ENCODE measurements at places on chromosomes 1 and 21. TPM values are rescaled to one million over a fixed set of nuclear protein-coding genes. Genes with fewer than 3 reads are reported as not detected.
A peak's percentile ranks its signal among the peaks of the same experiment; 100 is the strongest.

DNA sequence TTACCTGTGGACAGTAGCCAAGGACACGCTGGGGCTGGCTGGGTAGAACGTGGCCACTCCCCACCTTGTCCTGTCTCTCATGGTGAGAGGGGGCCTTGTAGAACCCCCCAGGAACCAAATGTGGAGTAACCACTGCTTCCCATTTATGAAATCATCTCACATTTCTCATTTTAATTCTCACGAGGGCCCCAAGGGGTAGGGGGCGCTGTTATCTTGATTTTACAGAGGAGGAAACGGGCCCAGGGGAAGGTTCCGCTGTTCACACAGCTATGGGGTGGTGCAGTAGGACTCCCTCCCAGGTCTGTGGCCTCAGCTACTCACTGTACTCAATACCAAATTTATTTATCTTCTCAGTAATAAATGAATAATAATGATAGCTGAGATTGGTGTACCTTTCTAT lies 5.5 kb downstream of the SMPDL3B start:
- peak; percentile 74 for DNase-seq
- no peak overlapping the region for H3K4me3 ChIP-seq
- H3K4me1 ChIP-seq: no peaks in the 10 kb centered on the region
- H3K36me3 ChIP-seq: no peaks in the 10 kb centered on the region
- H3K27me3 ChIP-seq: no peaks in the 10 kb centered on the region

DNA sequence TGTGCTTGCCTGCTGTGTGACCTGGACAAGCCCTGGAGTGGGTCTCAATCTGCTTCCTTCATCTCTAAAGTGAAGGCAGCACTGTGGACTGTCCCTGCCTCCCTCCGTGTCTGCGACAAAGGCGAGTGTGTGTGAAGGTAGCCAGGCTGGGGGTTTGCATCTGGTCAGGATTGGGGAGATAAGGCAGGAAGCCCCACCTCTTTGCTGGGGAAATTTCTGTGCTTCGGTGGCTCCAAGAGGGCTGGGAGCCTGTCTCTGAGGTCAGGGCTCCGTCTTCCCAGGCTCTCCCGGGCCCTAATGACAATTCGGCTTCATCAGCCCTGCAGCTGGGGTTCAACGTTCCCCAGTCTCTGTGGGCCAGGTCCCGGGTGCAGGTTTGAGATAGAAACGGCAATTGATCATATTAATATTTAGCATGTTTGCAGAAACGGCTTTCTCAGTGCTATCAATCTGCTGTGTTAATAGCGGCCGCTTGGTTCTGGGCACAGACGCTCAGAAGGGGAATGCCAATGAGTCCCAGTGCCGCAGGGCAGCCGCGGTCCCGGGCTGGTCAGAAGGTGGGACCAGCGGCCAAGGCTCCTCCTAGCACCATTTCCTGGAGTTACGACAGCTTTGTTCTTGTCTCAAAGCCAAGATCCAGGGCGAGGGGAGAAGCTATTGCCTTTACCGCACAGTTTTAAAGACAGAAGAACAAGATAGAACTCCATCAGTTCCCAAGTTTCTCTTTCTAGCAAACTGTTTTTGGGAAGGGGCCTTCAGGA lies 105.7 kb downstream of the PRDM16 start:
- no peaks in the 10 kb centered on the region for H3K36me3 ChIP-seq
- no peaks in the 10 kb centered on the region for H3K27me3 ChIP-seq
- H3K4me1 ChIP-seq: peaks cover 5% of the 10 kb centered on the region
- peak; percentile 57 for DNase-seq

GRCh38 chr21:42381347-42381984 lies 14.4 kb downstream of the TMPRSS3 start:
- no peak overlapping the region for H3K4me3 ChIP-seq
- no peaks in the 10 kb centered on the region for H3K27me3 ChIP-seq
- no peaks in the 10 kb centered on the region for H3K4me1 ChIP-seq
- no peaks in the 10 kb centered on the region for H3K36me3 ChIP-seq

Gene TMEM200B
- total RNA-seq: 2.0 TPM

Gene LCE3E
- not detected for total RNA-seq

Gene LCE5A
- total RNA-seq: not detected
